Fibroblast of the conjunctiva (primary cell): ENCODE measurements at places on chromosomes 11 and 22.

- no peak for DNase-seq
Measured at GRCh38 chr11:8442301-8442700, 151.7 kb downstream of the STK33 start.

- no peak for DNase-seq
Measured at GRCh38 chr22:42338479-42338878, 68.0 kb upstream of the TCF20 start.

GRCh38 chr11:84812471-84812969, 814.6 kb downstream of the DLG2 start:
- DNase-seq, result peak; percentile 34

DNA sequence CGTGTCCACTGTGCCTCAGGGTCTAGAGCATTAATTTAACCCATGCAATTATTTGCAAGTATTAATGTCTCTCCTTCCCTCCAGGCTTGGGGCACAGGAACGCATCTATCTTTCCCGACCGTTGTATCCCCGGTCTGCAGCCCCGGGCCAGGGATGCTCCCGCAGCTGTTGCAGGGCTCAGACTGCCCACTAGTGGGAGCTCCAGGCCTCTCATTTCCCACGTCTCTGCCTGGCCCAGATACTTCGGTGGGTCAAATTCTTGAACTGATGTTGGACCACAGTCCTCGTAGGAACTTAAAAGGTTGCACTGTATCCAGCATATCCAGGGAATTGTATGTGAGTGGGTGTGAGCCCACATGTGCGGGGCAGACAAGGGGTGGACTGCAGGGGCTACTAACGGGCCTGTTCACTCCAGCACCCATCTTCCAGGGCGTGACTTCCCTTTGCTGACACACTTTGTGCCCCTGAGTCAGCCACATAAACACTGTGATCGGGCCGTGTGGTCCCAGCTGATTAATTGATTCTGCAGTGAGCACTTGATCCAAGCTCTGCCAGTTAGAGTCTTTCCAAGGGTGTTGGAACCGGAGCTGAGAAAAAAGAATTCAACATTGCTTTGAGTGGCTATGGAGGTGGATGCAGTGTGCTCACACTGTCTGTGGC, 451.3 kb downstream of the TBC1D22A start:
- no peak for DNase-seq

DNA sequence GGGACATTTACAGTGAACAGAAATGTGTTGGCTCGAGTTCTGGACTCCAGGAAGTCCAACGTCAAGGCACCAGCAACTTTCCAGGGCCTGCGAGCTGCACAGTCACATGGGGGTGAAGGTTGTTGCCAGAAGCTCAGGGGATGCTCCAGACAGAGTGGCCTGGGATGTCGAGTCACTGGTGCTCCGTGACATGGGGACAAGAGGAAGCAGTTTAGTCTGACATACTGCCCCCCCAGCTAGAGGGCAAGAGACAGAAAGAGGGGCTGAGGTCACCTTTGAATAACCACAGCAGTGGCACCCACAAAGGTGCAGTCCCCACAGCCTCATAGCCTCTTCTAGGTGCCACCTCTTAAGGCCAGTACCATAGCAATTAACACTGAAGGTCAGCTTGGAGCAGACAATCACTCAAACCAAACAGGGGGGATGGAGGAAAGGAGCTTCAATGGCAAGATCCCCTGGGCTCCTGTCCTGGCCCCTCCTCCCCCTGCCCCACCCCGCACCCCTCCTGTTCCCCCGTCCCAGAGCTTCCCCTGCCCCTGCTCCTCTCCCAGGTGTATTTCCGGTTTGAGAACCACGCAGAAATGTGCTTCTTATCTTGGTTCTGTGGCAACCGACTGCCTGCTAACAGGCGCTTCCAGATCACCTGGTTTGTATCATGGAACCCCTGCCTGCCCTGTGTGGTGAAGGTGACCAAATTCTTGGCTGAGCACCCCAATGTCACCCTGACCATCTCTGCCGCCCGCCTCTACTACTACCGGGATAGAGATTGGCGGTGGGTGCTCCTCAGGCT, 3.8 kb downstream of the APOBEC3D start:
- DNase-seq, result no peak
